ENCODE measurements at places on chromosomes 4 and X. TPM values are rescaled to one million over a fixed set of nuclear protein-coding genes. Genes with fewer than 3 reads are reported as not detected.

Gene FAM184B
- total RNA-seq, result not detected

DNA sequence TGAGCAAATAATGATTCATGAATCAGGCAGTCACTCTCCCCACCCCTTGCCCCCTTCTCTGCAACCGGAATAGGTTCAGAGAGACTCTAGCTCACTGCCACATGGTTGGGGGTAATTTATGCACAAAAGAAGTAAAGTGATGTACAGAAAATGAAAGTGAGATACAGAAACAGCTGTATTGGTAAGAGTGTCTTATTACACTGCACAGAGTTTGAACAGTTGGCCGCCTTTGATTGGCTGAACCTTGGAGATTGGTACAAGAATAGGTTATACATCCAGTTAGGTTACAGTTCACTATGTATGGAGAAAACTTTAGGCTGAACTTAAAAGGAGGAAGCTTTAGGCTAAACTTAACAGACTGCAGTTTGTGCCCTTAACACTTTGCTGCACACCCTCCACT is 34.6 kb upstream of the DIAPH2 start:
- H3K4me3 ChIP-seq, result no peak overlapping the region
- no peaks in the 10 kb centered on the region for H3K27me3 ChIP-seq
- no peaks in the 10 kb centered on the region for H3K4me1 ChIP-seq
- no peak for DNase-seq

- no peak overlapping the region for H3K27ac ChIP-seq
- H3K4me1 ChIP-seq, result no peaks in the 10 kb centered on the region
- no peaks in the 10 kb centered on the region for H3K36me3 ChIP-seq
- no peak for DNase-seq
- no peaks in the 10 kb centered on the region for H3K27me3 ChIP-seq
These were observed 65.3 kb downstream of the LCORL start for GRCh38 chr4:17956245-17956644.

DNA sequence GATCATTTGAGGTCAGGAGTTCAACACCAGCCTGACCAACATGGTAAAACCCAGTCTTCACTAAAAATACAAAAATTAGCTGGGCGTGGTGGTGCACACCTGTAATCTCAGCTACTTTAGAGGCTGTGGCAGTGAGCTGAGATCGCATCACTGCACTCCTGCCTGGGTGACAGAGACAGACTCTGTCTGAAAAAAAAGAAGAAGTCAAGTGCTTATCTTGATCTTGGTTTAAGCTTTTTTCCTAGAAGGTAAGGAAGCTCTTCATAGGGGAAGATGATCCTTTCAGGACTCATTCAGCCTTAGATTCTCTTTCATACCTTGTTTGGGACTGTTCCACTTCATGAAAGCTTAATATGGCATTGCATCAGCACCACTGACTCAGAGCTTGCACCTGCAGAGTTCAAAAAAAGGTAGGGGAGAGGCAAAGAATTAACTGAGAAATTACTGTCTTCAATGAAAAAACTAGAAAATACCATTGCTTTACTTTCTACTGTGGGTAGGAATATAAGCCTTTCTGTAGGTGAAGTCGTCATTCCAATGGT is 70.8 kb upstream of the EPGN start:
- no peaks in the 10 kb centered on the region for H3K36me3 ChIP-seq
- H3K27ac ChIP-seq, result no peak overlapping the region
- DNase-seq, result no peak
- H3K4me3 ChIP-seq, result no peak overlapping the region

Gene GLRA2
- not detected for total RNA-seq

DNA sequence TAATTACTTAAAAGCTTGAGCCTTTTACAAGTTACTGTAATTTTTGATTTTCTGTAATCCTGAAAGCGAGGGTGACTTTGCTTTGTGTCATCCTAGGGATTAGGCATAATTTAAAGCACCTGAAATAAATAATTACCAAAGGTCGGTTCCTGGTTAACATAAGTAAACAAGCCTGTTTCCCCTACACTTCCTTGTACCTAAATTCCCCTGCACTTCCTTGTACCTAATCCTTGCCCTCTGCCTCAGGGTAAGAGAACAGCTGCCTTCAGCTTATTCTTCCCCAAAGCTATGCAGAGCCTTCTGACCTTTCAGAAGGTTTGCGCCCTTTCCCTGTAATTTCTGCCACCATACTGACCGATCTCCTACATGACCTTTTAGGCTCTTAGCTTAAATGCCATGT is 166.1 kb upstream of the PDE5A start:
- no peaks in the 10 kb centered on the region for H3K36me3 ChIP-seq
- H3K27ac ChIP-seq, result no peak overlapping the region
- no peak for DNase-seq
- H3K4me1 ChIP-seq, result no peaks in the 10 kb centered on the region
- H3K27me3 ChIP-seq, result no peaks in the 10 kb centered on the region
- H3K4me3 ChIP-seq, result no peak overlapping the region

GRCh38 chrX:56800801-56801200 is 71.8 kb downstream of the NBDY start:
- H3K36me3 ChIP-seq, result no peaks in the 10 kb centered on the region
- DNase-seq, result peak; percentile 68
- H3K27me3 ChIP-seq, result no peaks in the 10 kb centered on the region
- H3K4me1 ChIP-seq, result peaks cover 38% of the 10 kb centered on the region
- no peak overlapping the region for H3K27ac ChIP-seq
- H3K4me3 ChIP-seq, result peak overlapping the region; percentile 26

GRCh38 chr4:81891005-81891996 is 419.6 kb upstream of the RASGEF1B start:
- no peaks in the 10 kb centered on the region for H3K36me3 ChIP-seq
- no peak overlapping the region for H3K4me3 ChIP-seq
- no peak overlapping the region for H3K27ac ChIP-seq
- no peak for DNase-seq
- no peaks in the 10 kb centered on the region for H3K27me3 ChIP-seq

DNA sequence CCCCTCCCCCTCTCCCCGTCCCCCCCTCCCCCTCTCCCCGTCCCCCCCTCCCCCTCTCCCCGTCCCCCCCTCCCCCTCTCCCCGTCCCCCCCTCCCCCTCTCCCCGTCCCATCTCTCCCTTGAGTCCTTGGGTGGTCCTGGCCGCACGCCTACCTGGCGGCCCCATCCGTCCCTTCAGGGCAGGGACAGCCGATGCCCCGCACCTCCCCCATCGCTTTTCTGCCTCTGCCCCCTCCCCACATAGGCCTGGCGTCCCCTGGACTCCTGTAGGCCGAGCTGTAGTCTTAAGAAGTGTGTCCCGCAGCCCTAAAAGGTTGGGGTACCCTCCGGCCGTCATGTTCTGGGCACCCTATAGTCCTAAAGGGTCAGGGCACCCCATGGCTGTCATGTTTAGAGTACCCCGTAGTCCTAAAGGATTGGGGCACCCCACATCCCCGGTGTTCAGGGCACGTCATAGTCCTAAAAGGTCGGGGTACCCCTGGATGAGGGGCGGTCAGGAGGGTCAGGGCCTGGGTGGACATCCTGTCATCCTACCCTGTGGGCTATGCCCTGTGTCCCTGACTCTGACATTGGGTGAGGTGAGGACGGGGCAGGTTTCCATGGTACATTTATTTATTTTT is 10.8 kb upstream of the GTPBP6 start:
- no peak overlapping the region for H3K27ac ChIP-seq
- peaks cover 8% of the 10 kb centered on the region for H3K4me1 ChIP-seq
- no peak for DNase-seq
- H3K27me3 ChIP-seq, result no peaks in the 10 kb centered on the region
- H3K4me3 ChIP-seq, result no peak overlapping the region

GRCh38 chr4:87118826-87119225 is 101.6 kb downstream of the KLHL8 start:
- H3K27me3 ChIP-seq, result no peaks in the 10 kb centered on the region
- H3K36me3 ChIP-seq, result peaks cover 18% of the 10 kb centered on the region

Gene CYBB
- total RNA-seq, result 3.0 TPM

Gene UGT2B15
- not detected for total RNA-seq

Gene SSX1
- total RNA-seq, result not detected

Gene RTL9
- total RNA-seq, result not detected

Gene CFAP99
- not detected for total RNA-seq

- H3K27ac ChIP-seq, result no peak overlapping the region
- peak; percentile 13 for DNase-seq
- no peaks in the 10 kb centered on the region for H3K36me3 ChIP-seq
- peak overlapping the region; percentile 26 for H3K4me3 ChIP-seq
- no peaks in the 10 kb centered on the region for H3K4me1 ChIP-seq
These were observed 1.2 kb downstream of the HMGB3 start for GRCh38 chrX:150984169-150984824.

Gene FABP2
- not detected for total RNA-seq

Gene SH3D19
- total RNA-seq, result not detected

- no peak for DNase-seq
- H3K36me3 ChIP-seq, result no peaks in the 10 kb centered on the region
- H3K27me3 ChIP-seq, result no peaks in the 10 kb centered on the region
- H3K27ac ChIP-seq, result no peak overlapping the region
- no peaks in the 10 kb centered on the region for H3K4me1 ChIP-seq
These were observed 6.5 kb upstream of the ARHGAP6 start for GRCh38 chrX:11672213-11672612.

DNA sequence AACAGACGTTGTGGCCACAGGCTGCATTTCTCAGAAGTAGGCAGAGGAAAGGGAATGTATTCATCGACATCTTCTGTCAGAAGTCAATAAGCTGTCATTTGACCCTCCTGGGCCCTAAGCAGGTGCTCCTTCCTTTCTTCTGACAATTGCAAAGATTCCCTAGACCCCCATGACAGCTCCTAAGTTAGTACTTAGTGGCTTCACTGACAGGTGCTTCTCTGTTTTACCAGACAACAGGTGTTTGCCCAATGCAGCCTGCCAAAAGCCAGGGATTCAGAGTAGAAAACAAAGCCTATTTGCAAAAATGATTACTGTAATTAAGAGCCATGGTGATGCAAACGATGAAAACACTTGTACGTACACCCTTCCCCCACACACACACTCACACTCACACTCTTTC is 7.5 kb upstream of the FGF5 start:
- no peaks in the 10 kb centered on the region for H3K36me3 ChIP-seq
- no peak overlapping the region for H3K27ac ChIP-seq
- DNase-seq, result no peak
- no peak overlapping the region for H3K4me3 ChIP-seq

Gene OSTC
- total RNA-seq, result 90.8 TPM

DNA sequence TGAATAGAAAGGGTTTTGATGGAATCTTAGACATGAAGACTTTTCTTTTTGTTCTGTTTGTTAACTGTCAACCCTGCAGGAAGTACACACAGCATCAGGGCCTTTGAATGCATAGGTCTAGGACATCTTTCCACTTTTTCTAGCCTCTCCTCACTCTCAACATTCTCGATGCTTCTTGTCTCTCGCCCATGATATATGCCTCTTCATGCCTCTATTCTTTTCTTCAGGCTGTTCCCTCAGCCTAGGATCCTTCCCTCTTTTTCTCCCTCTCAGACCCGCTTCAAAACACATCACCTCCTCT is 9.6 kb downstream of the PDGFC start:
- no peak overlapping the region for H3K4me3 ChIP-seq
- no peaks in the 10 kb centered on the region for H3K4me1 ChIP-seq
- H3K27me3 ChIP-seq, result no peaks in the 10 kb centered on the region
- no peak overlapping the region for H3K27ac ChIP-seq

Gene NEIL3
- 9.9 TPM for total RNA-seq

- H3K27me3 ChIP-seq, result no peaks in the 10 kb centered on the region
- no peak overlapping the region for H3K27ac ChIP-seq
- H3K4me1 ChIP-seq, result peaks cover 57% of the 10 kb centered on the region
- no peak overlapping the region for H3K4me3 ChIP-seq
- no peaks in the 10 kb centered on the region for H3K36me3 ChIP-seq
- no peak for DNase-seq
These were observed 2.2 kb downstream of the FBXO8 start for GRCh38 chr4:174281182-174281737.

DNA sequence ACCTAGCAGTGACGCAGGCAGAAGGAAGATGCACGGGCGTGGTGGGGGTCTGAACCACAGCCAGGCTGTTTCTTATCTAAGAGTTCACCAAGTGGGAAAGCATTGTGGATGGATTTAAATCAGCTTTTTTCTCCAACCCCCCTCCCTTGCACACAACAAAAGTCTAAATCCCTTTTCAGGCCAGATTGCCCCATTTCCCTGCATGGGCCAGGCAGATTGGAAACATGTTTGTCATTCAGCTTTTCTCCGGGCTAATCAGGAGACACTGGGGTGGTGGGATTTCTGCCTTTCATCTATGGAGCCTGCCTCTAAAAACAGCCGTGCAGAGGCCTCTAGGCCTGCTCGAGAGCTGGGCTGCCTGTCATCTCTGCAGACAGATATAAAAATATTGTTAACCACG is 166.3 kb upstream of the LEF1 start:
- no peaks in the 10 kb centered on the region for H3K4me1 ChIP-seq
- H3K27ac ChIP-seq, result no peak overlapping the region
- H3K4me3 ChIP-seq, result no peak overlapping the region
- no peaks in the 10 kb centered on the region for H3K27me3 ChIP-seq

GRCh38 chrX:102846544-102847236 is 90.4 kb upstream of the RAB40AL start:
- DNase-seq, result no peak
- no peak overlapping the region for H3K27ac ChIP-seq
- no peaks in the 10 kb centered on the region for H3K36me3 ChIP-seq
- no peaks in the 10 kb centered on the region for H3K27me3 ChIP-seq
- H3K4me1 ChIP-seq, result no peaks in the 10 kb centered on the region

Gene CACNA1F
- total RNA-seq, result 0.61 TPM

Gene CABS1
- total RNA-seq, result not detected

Gene EXOC1L
- not detected for total RNA-seq

GRCh38 chr4:11497972-11498371 is 69.3 kb upstream of the HS3ST1 start:
- no peak for DNase-seq
- no peaks in the 10 kb centered on the region for H3K36me3 ChIP-seq
- no peak overlapping the region for H3K4me3 ChIP-seq

DNA sequence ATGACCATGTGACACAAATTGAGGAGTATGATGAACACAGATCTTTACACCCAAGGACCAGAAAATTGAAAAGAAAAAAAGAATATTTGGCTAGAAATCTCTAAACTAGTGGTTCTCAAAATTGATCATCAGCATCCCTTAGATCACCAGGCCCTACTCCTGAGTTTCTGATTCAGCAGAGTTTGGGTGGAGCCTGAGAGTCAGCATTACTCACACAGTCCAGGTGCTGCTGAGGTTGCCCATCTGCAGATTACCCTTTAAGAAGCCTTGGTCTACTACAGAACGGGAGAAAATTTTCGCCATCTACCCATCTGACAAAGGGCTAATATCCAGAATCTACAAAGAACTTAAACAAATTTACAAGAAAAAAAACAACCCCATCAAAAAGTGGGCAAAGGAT is 182.8 kb downstream of the MOSPD2 start:
- no peak overlapping the region for H3K27ac ChIP-seq
- no peaks in the 10 kb centered on the region for H3K36me3 ChIP-seq
- H3K4me3 ChIP-seq, result no peak overlapping the region
- H3K4me1 ChIP-seq, result no peaks in the 10 kb centered on the region

GRCh38 chrX:71052721-71053120 is 15.4 kb downstream of the SNX12 start:
- H3K4me3 ChIP-seq, result no peak overlapping the region
- H3K27ac ChIP-seq, result no peak overlapping the region
- H3K27me3 ChIP-seq, result no peaks in the 10 kb centered on the region
- H3K4me1 ChIP-seq, result no peaks in the 10 kb centered on the region

Gene ADRA2C
- not detected for total RNA-seq

- H3K4me1 ChIP-seq, result no peaks in the 10 kb centered on the region
- no peaks in the 10 kb centered on the region for H3K27me3 ChIP-seq
- no peak overlapping the region for H3K4me3 ChIP-seq
- H3K36me3 ChIP-seq, result no peaks in the 10 kb centered on the region
These were observed 236.6 kb upstream of the PCDH18 start for GRCh38 chr4:137768881-137769280.

Gene PCSK1N
- total RNA-seq, result 2.3 TPM

GRCh38 chr4:79300280-79300679 is 25.6 kb downstream of the NAA11 start:
- DNase-seq, result no peak
- H3K36me3 ChIP-seq, result no peaks in the 10 kb centered on the region
- no peaks in the 10 kb centered on the region for H3K27me3 ChIP-seq
- no peak overlapping the region for H3K4me3 ChIP-seq
- no peak overlapping the region for H3K27ac ChIP-seq
